ENCODE measurements at places on chromosomes 12 and 14. TPM values are rescaled to one million over a fixed set of nuclear protein-coding genes. Genes with fewer than 3 reads are reported as not detected.

The TAPBPL gene
- polyA plus RNA-seq, result 8.9 TPM

The MUCL1 gene
- not detected for polyA plus RNA-seq

The EVL gene
- polyA plus RNA-seq, result 25.3 TPM

The OR9K2 gene
- polyA plus RNA-seq, result not detected

The IQSEC3 gene
- polyA plus RNA-seq, result 0.14 TPM

The HHIPL1 gene
- 0.28 TPM for polyA plus RNA-seq

The KRT80 gene
- polyA plus RNA-seq, result 53.9 TPM

The BICD1 gene
- 2.0 TPM for polyA plus RNA-seq

The ST8SIA1 gene
- polyA plus RNA-seq, result 1.1 TPM

The FGF6 gene
- polyA plus RNA-seq, result not detected

The SCN8A gene
- polyA plus RNA-seq, result 0.09 TPM

The MIPOL1 gene
- polyA plus RNA-seq, result 1.5 TPM

The KCNC2 gene
- not detected for polyA plus RNA-seq

The PLEKHH1 gene
- 10.3 TPM for polyA plus RNA-seq

The CDC42BPB gene
- 35.2 TPM for polyA plus RNA-seq

The CDKN1B gene
- polyA plus RNA-seq, result 17.5 TPM

The PLEKHD1 gene
- polyA plus RNA-seq, result 0.05 TPM

The CLEC2B gene
- 12.8 TPM for polyA plus RNA-seq

The STAC3 gene
- 1.4 TPM for polyA plus RNA-seq

The COL2A1 gene
- polyA plus RNA-seq, result 0.01 TPM

The ZC2HC1C gene
- 3.3 TPM for polyA plus RNA-seq

The RFX4 gene
- not detected for polyA plus RNA-seq

The SCYL2 gene
- polyA plus RNA-seq, result 10.3 TPM

The KLRB1 gene
- 0.81 TPM for polyA plus RNA-seq

The GPRC5D gene
- polyA plus RNA-seq, result 0.31 TPM

The CLEC9A gene
- polyA plus RNA-seq, result 0.13 TPM

The NRDE2 gene
- 7.4 TPM for polyA plus RNA-seq

The ANO4 gene
- polyA plus RNA-seq, result not detected

The MAX gene
- polyA plus RNA-seq, result 66.8 TPM

The LYSET gene
- polyA plus RNA-seq, result 8.6 TPM

The GLT8D2 gene
- polyA plus RNA-seq, result 1.6 TPM

The HSPA2 gene
- polyA plus RNA-seq, result 54.8 TPM

The PAX9 gene
- polyA plus RNA-seq, result 78.7 TPM

The ZNF410 gene
- polyA plus RNA-seq, result 24.6 TPM

The TSPAN19 gene
- polyA plus RNA-seq, result 0.05 TPM

The HOXC10 gene
- polyA plus RNA-seq, result 0.04 TPM

The LMO3 gene
- polyA plus RNA-seq, result 1.7 TPM

The MAP4K5 gene
- 20.3 TPM for polyA plus RNA-seq

The TC2N gene
- polyA plus RNA-seq, result 14.9 TPM

The RFC5 gene
- polyA plus RNA-seq, result 13.8 TPM

The SENP1 gene
- polyA plus RNA-seq, result 3.9 TPM

The WSCD2 gene
- polyA plus RNA-seq, result 0.51 TPM

The LGR5 gene
- not detected for polyA plus RNA-seq

The SLC2A14 gene
- not detected for polyA plus RNA-seq

The KCNK13 gene
- polyA plus RNA-seq, result 0.07 TPM

The SLC5A8 gene
- polyA plus RNA-seq, result 0.02 TPM

The SLC22A17 gene
- polyA plus RNA-seq, result 8.3 TPM

The PTGER2 gene
- polyA plus RNA-seq, result 0.41 TPM

The TEX22 gene
- 0.06 TPM for polyA plus RNA-seq

The PAPLN gene
- 7.5 TPM for polyA plus RNA-seq

The PZP gene
- 0.06 TPM for polyA plus RNA-seq

The STYX gene
- 6.0 TPM for polyA plus RNA-seq

The MGST1 gene
- polyA plus RNA-seq, result 139 TPM

The DBX2 gene
- 0.01 TPM for polyA plus RNA-seq

The RNASE3 gene
- 0.09 TPM for polyA plus RNA-seq

The KRT2 gene
- 0.09 TPM for polyA plus RNA-seq

The NFE2 gene
- 0.08 TPM for polyA plus RNA-seq

The KIF26A gene
- polyA plus RNA-seq, result 0.73 TPM

The RFLNA gene
- polyA plus RNA-seq, result 0.28 TPM

The MAGOHB gene
- polyA plus RNA-seq, result 16.4 TPM

All from esophagus (tissue), 2 donors.